Frontal cortex (tissue), 4 donors: ENCODE measurements at places on chromosomes 13 and 19. TPM values are rescaled to one million over a fixed set of nuclear protein-coding genes. Genes with fewer than 3 reads are reported as not detected.
A peak's percentile ranks its signal among the peaks of the same experiment; 100 is the strongest.

Gene UBE2L5
- not detected for total RNA-seq

DNA sequence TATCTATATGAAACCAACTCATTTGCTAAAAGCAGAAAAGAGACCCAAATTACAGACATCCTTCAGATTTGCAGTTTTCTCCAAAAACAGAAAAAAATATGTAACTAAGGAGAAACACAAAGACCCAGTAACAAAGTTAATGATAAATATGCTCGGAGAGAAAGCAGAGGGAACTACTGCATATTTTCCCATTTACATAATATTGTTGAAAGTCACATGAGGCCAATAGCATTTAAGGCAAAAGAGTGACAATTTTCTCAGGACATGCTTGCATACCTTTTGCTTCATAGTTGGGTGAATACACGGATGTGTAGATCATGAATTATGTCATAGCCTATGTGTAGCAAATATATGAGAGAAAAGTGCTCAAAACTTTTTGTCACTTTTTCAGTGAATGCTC is 310.3 kb downstream of the EFNB2 start:
- DNase-seq, result no peak

GRCh38 chr13:45297456-45298205 is 43.4 kb downstream of the TPT1 start:
- DNase-seq, result no peak

Gene FBXO17
- total RNA-seq, result 4.5 TPM

DNA sequence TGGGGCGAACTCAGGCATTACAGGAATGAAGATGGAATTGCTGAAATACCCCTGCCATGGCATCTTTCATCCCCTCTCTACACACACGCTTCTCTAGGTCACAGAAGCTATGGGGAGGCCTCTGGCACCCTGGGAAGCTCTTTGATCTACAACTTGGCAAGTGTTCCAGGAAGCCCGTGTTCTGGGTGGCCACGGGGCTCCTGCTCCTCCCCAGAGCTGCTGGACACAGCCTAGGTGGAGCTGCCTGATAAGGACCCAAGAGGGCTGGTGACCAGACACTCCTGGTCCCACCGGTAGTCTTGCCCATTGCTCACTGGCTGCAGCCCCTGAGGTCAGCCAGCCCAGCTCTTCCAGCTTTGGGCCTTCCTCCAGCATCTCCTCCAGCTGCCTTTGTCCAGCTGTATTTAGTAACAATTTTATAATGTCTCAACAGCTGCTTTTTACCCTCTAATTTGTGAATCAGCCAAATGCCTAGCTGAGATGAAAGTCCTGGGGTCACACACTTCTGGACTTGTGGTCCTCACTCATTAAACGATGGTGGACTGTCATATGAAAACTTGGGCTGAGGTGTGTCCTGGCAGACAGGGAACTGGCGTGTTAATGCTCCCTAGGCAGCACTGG is 72.8 kb upstream of the SPATA13 start:
- no peak for DNase-seq

DNA sequence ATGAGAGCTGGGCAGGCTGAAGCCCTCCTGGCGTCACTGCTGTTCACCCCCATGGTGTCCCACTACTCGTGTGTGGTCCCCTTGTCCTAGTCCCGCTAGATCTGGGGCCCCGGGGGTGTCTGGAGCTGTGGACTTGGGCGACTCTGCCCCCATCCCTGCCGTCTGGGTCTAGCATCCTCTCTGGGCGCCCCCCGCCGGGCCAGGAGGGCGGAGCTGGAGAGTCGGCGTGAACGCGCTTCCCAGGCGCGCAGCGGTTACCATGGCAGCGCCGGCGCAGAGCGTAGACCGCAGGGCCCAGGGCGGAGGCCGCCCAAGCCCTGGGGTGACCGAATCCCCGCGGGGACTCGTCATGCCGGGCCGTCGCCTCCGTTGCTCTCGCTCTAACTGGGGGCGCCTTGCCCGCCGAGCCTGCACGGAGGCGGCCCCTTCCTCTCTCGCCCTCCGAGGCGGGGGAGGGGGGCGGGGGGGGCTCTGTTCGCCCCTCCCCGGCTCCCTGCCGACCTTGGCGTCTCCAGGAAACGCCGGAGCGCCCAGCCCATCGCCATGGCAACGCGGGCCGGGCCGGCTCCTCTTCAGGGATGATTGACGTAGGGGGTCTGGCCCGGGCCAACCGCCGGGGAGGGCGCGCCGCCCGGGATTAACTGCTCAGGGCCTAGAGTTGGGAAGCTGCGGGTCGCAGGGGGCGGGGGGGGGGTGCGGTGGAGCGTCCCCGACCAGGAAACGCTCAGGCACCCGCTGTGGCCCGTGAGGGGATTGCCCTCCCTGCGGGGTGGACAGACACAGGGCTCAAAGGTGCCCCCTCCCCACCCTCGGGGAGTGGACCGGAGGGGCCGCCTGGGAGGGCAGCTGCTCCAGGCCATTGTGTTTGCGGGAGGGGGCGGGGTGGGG is 8.9 kb downstream of the ISYNA1 start:
- peak; percentile 94 for DNase-seq

GRCh38 chr19:9566729-9567128 is 17.6 kb downstream of the ZNF121 start:
- DNase-seq, result no peak

- DNase-seq, result no peak
Measured at GRCh38 chr19:49064768-49065611, at the start of gene NTF4. TSS of gene NTF4 (minus strand) at chr19:49064818. CDS start at chr19:49061997, 2,821 bp downstream.

Gene ZNF154
- 33.0 TPM for total RNA-seq

- DNase-seq, result no peak
Measured at GRCh38 chr19:5394551-5395505, 54.2 kb upstream of the PTPRS start.

DNA sequence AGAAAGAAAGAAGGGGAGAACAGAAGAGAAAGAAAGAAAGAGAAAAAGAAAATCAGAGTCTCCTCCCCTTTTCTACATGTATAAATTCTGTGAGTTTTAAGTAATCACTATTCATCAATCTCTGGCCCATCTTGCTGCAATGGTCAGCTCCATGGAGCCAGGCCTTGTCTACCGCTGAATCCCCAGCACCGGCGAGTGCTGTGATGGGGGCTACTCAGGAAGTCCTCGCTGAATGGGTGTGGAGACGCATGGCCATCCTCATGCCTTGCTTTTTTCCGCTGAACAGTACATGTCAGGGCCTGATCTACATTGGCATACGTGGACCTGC is 29.9 kb downstream of the GPR42 start:
- DNase-seq, result no peak

DNA sequence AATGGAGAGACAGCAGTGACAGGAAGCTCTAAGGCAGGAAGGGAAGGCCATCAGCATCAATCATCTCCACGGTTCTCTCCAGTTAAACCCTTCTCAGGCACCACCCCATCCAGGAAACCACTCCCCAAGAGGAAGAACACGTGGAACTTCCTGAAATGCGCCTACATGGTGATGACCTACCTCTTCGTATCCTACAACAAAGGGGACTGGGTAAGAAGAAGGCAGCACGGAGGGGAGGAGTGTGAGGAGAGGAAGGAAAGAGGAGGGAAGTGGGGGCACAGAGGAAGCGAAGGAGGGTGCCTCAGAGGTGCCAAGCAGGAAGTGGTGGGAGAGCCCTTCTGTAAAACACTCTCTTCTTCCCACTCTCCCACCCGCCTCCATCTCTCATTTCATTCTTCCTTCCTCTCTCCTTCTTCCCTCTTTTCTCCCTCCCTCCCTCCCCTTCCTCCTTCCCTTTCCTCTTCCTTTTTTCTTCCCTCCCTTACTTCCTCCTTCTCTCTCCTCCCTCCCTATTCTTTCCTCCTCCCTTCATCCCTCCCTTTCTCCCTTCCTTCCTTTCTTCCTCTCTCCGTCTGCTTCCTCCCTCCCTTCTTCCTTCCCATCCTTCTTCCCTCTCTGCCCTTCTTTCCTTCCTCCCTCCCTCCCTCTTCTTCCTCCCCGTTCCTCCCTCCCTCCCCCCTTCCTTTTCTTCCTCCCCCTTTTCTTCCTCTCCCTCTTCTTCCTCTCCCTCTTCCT is 12.6 kb downstream of the ZSCAN5A start:
- DNase-seq, result no peak

- DNase-seq, result no peak
Measured at GRCh38 chr13:107233541-107233940, 665.6 kb upstream of the ARGLU1 start.

Gene SPHK2
- total RNA-seq, result 6.9 TPM

DNA sequence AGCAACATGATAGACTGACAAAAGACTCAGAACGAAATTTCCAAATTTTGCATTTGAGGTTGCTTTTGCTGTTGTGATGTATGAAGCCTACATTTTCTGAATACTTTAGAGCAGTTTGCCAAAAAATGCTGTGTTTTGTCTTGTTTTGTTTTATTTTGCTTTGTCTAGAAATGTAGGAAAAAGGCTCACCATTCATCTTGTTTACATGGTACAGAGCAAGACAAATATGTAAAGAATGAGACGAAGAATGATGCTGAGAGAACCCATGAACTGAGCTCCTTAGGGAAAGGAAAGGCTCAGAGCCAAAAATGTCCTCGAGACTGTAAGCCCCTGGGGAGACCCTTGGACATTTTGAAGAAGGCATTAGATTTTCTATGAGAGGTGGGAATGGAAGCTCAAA is 6.8 kb upstream of the SPART start:
- no peak for DNase-seq

- no peak for DNase-seq
Measured at GRCh38 chr19:55753401-55753800, 5.5 kb upstream of the RFPL4A start.

- no peak for DNase-seq
Measured at GRCh38 chr19:17249887-17250548, 4.3 kb upstream of the NR2F6 start.

GRCh38 chr13:37074703-37075102 is 15.2 kb upstream of the SUPT20H start:
- DNase-seq, result no peak

Gene CGB5
- not detected for total RNA-seq

GRCh38 chr19:36837176-36837905 is 846 bp downstream of the ZNF790 start:
- DNase-seq, result no peak

DNA sequence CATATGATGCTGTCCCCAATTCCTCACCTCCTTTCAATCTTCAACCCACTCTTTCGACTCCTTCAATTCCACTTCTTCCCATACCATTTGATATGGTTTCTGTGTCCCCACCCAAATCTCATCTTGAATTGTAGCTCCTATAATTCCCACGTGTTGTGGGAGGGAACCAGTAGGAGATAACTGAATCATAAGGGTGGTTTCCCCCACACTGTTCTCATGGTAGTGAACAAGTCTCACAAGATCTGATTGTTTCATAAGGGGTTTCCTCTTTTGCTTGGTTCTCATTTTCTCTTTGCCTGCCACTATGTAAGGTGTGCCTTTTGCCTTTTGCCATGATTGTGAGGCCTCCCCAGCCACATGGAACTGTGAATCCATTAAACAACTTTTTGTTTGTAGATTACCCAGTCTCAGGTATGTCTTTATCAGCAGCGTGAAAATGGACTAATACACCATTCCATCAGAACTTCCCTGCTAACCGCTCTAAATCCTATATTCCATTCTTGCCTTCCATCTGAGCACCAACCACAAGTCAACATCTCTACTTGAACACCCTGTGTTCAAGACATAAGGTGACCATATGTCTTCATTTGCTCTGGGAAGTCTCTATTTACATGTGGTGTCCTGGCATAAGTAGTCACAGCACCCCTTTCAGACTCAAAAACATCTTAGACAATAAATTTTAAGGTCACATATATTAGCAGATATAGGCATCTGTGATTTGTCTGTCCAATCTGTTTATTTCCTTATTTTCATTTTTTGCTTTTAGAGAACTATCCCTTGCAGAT is 122.9 kb downstream of the TSHZ3 start:
- DNase-seq, result no peak
